ENCODE measurements at places on chromosomes 12 and 14.
A peak's percentile ranks its signal among the peaks of the same experiment; 100 is the strongest.

GRCh38 chr14:75928690-75929181, 53.1 kb downstream of the TGFB3 start:
- DNase-seq, result peak; percentile 31

DNA sequence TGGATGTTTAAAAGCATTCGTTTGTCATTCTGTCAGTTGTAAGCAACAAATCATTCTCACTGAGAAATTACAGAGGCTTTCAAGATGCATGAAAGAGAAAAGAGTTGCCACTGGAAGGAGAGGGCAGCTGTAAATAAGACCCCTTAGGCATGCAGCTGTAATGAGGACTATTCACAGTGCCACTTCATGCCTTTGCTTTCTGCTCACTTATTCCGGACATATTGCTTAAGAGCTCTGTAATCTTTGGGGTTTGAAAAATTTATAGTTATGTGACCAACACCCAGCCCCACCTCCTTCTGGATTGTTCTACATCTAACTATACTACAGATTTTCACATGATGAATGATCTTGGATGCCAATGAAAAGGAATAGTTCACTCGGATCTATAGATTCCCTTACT, 194.8 kb upstream of the DCN start:
- DNase-seq, result no peak

- DNase-seq, result peak; percentile 7
These were observed 39.0 kb upstream of the REP15 start for GRCh38 chr12:27657296-27657695.

GRCh38 chr14:91570021-91570420, 59.9 kb upstream of the PPP4R3A start:
- no peak for DNase-seq

DNA sequence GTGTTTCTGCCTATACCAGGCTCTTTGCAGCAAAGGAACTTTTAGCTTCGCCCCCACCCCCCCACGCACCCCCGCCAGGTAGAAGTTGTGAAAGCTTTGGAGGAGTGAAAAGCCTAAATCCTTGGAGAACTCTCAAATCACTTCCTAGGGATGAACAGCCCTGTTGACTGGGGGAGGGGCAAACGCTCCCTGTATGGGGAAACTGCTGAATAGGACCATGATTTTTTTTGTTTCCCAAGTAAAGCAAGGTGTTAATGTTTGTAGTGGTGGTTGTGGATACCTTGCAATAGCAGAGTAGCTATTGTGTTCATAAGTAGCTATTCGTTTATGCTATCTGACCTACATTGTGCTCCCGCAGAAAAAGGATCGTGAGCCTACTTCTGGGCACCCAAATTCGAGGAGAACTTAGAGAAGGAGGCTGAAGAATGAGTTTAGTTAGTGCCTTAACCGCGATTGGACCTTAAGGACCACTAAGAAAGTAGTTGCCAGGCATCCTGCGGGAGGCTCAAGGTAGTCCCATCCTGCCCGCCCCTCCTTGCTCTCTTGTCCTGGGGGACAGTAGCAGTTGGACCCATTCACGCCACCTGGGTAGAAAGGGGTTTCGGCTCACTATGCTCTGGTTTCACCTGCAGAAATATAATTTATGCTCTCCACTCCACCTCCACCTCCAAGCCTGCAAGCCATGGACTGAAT, 901 bp upstream of the NFKBIA start:
- no peak for DNase-seq
